ENCODE measurements at places on chromosomes 2 and 18.
A peak's percentile ranks its signal among the peaks of the same experiment; 100 is the strongest.

- DNase-seq = no peak
These were observed 12.1 kb downstream of the PXDN start for GRCh38 chr2:1731963-1732768.

- no peak for DNase-seq
These were observed 176.9 kb upstream of the MC4R start for GRCh38 chr18:60549338-60549960.

- peak; percentile 42 for DNase-seq
These were observed 114.0 kb downstream of the FAM210A start for GRCh38 chr18:13612196-13612997.

DNA sequence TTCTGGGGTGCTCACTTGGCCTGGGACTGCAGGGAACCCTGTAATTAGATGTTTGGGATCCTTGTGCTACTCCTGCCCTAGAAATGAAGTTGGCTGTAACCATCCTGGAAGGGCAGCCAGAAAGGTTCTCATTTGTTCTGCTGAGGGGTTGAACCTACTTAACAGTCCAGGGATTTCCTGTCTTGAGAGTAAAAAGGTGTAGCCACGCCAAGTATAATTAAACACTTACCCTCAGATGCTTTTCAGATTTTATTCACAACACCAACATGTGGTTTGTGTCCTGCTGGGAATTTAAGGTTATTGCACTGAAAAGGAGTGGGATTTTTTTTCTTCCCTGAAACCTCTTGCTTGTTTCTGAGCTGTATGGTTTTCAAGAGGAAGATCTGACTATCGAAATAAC, 222.4 kb upstream of the APCDD1 start:
- DNase-seq = no peak

- no peak for DNase-seq
These were observed 1224.7 kb upstream of the CELF4 start for GRCh38 chr18:38790303-38790702.

- DNase-seq = no peak
These were observed 39.1 kb downstream of the SH3RF3 start for GRCh38 chr2:109168086-109168485.

DNA sequence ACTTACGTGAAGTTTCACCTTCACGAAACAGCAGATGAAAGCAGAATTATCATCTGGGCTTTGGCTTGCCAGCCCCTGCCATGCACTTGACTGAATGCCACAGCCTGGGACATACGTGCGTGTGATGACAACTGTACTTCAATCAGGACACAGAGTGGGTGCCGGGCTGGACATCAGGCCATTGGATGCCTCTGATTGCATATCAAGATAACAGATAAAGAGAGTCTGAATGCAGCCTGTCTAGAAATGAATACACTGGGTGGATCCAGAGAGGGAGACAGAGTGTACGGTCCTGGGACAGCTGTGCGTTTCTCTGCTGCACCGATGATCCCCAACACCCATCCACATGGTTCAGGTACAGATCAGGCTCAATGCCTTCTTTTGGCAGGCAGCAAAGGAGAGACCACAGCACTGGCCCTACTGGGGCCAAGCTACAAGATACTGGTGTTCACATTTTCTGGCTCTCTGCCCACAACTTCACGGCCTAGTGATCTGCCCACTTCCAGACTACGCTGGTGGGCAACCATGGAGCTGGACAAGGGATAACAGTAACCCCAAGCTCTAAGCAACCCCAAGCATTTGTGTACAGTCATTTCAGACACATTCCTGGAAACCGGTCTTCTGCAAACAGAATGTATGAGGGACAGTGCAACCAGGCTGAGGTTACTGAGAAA, 35.6 kb downstream of the FBLN7 start:
- no peak for DNase-seq

- no peak for DNase-seq
These were observed 54.7 kb downstream of the SCN9A start for GRCh38 chr2:166321076-166321475.

- DNase-seq = no peak
These were observed 18.3 kb upstream of the NEDD4L start for GRCh38 chr18:58025733-58026132.

DNA sequence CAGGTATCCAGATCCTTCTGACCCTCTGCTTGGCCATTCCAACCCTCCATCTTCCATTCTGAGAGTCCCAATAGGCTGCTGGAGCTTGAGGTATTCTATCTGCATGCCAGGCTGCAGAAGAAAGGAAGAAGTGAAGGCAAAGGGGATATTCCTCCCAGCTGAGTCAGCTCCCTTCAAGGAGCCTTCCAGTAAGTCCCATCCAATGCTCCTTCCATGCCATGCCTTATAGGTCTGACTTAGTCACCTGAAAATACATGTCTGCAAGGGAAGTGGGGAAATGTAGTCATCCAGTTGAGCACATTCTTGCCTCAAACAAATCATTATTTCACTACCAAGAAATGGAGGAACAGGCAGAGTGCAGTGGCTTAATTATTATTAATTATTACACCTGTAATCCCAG, 464.6 kb downstream of the CNTNAP5 start:
- DNase-seq = no peak

- no peak for DNase-seq
These were observed 496.9 kb downstream of the EPHA4 start for GRCh38 chr2:221075203-221075602.

DNA sequence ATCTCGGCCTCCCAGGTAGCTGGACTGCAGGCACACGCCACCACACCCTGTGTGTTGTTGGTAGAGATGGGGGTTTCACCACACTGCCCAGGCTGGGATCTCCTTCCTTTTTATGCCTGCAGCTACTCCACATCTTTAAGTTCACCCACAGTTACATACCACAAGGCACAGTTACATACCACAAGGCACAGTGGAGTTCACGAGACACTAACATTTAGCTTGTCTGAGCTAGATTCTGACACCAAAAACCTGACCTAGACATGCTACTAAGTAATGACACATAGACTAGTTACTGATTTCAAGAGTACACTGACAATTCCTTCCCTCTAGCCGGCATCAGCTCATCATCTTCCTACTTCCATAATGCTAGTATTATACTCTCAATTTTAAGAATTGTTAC, 4.3 kb downstream of the POLR2D start:
- no peak for DNase-seq

- DNase-seq = peak; percentile 40
These were observed 575 bp downstream of the ATL2 start for GRCh38 chr2:38376346-38377049.

DNA sequence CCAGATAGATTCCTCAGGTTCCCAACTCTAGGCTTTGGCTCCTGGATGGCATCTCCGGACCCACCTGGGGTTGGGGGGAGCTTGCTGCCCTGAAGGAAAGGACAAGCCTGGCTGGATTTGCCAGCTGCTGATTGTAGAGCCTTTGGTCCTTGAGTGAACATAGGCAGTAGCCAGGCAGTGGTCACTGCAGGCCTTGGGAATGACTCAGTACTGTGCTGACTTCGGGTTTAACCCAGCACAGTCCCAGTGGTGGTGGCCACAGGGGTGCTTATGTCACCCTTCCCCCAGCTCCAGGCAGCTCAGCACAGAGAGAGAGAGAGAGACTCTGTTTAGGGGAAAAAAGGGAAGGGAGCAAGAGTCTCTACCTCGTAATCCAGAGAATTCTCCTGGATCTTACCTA, 27.7 kb upstream of the ACTR2 start:
- no peak for DNase-seq

DNA sequence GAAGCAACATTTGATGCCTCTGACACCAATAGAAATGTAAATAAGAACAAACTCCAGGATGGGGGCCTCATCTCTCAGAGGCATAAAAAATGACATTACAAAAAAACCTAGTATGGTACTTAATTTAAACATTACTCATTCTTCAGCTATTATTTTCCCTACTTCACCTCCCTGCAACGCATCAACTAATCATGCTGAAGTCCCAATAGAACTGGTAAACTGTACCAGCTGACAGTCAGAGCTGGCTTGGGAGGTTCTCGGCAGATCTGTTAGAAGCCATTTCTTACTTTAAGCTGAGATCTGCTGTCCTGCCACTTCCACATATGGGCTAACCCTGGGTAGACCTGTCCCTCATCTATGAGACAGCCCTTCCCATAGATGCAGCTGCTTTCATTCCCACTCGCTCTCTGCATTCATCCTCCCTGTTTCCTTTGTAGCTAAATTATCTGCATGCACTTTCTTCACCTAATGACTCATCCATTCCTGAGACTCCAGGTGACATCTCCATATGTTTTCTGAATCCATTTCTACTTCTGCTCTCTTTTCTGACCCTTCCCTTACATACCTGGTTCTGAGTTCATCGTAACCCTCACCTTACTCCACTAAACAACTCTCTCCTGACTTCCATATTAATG, 108.1 kb downstream of the AOX1 start:
- no peak for DNase-seq

DNA sequence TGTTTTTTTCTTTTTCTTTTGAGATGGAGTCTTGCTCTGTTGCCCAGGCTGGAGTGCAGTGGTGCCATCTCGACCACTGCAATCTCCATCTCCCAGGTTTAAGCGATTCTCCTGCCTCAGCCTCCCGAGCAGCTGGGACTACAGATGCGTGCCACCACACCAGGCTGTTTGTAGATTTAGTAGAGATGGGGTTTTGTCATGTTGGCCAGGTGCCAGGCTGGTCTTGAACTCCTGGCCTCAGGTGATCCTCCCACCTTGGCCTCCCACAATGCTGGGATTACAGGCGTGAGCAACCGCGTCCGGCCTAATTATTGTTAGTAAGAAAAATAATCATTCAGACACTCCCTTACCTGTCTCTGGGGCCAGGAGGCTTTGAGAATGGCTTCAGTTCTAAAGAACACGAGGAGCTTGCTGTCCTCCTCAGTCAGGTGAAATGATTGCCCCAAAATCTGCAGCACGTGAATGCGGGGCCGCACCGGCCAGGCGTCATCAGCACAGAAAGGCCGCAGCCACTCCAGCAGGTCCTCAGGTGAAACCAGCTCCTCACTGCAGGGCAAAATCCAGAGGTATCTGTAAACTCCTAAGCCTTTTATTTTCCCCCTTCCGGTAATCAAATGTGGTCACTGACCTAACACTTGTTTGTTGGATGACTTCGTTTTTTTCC, 342.6 kb downstream of the NBAS start:
- no peak for DNase-seq

DNA sequence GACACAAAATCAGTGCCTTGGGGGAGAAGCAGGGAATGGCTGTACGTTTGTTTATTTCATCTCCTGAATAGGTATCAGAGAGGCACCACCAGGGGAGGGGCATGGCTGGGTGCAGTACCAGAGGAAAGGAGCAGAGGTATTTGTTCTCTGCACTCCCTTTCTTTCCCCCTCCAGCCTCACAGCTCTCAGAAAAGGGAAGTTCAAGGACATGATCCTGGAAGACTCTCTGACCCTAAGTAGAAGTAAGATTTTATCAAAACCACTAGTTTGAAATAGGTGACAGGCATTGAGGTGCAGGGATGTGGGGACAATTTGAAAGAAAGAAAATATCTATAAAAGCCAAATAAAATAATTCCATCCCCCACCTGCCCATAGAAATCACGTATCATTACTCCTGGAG, 136.5 kb downstream of the LRRTM1 start:
- DNase-seq = no peak

- DNase-seq = no peak
These were observed 3.1 kb upstream of the AQP12A start for GRCh38 chr2:240688553-240688919.

DNA sequence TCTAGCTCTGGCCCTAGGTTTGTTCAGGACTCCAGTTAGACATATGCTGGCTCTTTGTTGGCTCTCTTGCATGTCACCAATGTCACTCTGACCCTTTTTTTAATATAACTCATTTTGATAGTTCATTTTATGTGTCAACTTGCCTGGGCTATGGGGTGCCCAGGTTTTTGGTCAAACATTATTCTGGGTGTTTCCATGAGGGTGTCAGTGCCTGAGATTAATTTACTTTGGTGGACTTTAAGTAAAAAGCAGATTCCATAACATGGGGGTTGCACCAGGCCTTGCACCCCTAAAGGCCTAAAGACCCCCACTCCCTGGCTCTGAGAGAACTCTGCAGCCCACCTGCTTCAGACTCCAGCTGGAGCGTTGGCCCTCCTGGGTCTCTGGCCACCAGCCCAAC, 48.1 kb upstream of the SNTG2 start:
- DNase-seq = no peak

GRCh38 chr2:32284321-32284720, 6.6 kb downstream of the YIPF4 start:
- no peak for DNase-seq

- DNase-seq = no peak
These were observed 71.4 kb upstream of the THOC1 start for GRCh38 chr18:339200-339599.

DNA sequence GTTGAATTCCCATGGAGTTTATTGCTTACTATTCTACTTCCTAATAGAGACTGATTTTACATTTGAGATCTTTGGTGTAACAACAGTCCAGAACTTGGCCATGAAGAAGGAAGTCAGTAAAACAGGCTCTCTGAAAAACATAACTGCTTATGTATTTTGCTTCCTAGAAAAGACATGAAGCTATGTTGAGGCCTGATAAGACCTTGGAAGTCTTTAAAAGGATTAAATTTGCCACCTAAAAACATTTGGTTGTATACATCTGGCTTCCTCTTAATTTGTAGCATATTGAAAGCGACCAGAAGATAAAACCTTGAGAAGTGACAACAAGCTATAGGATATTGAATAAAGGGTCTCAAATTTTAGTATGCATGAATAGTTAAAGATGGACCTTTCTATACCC, 36.4 kb downstream of the PTRHD1 start:
- DNase-seq = no peak

- DNase-seq = no peak
These were observed 5.0 kb upstream of the CIDEA start for GRCh38 chr18:12248926-12249720.

- DNase-seq = no peak
These were observed 685.1 kb upstream of the SLC8A1 start for GRCh38 chr2:41137031-41137430.

GRCh38 chr2:47558116-47558767, 155.3 kb downstream of the MSH2 start:
- DNase-seq = no peak

- no peak for DNase-seq
These were observed 16.7 kb downstream of the DNMT3A start for GRCh38 chr2:25324905-25325592.

DNA sequence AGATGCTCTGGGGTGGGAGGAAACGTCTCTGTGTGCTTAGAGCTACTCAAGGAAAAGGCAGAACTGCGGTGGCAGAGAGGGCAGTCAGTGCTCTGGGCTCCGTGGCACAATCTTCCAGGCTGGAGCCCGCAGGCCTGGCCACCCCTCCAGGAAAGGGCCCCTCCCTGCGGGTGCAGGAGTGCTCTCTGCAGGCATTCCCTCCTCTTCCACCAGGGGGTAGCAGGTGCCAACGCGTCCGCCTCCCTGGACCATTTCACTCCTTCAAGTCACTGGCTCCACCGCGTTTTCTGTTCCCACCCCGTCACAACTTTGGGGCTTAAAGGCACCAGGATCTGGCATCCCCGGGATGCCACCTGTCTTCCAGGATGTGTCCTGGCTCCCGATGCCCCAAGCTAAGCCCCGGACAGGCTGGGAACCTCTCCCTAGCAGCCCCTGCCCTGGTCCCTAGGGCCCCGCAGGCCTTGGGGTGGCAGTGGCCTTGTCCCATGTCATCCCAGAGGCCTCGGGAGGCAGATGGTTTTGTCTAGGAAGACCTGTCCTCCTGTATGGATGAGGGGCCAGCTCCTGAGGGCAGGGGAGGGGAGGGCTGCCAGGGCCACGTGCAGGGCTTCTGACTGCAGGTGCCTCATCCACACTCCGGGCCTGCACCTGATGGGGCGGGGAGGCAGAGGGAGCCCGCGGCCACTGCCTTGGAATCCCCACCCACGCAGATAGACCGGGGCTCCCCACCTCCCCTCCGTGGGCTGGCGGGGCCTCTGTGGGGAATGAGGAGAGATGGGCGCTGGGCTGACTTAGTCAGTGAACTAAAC, 26.4 kb downstream of the KCNIP3 start:
- DNase-seq = no peak

- no peak for DNase-seq
These were observed 55.9 kb upstream of the APCDD1 start for GRCh38 chr18:10398571-10398970.

Measured in stimulated activated CD4-positive, alpha-beta T cell treated with anti-CD3 and anti-CD28 coated beads, Interleukin-4, amount 100 ng/mL, for 48 hours (primary cell).